ENCODE measurements at places on chromosomes 13 and 19.
A peak's percentile ranks its signal among the peaks of the same experiment; 100 is the strongest.

DNA sequence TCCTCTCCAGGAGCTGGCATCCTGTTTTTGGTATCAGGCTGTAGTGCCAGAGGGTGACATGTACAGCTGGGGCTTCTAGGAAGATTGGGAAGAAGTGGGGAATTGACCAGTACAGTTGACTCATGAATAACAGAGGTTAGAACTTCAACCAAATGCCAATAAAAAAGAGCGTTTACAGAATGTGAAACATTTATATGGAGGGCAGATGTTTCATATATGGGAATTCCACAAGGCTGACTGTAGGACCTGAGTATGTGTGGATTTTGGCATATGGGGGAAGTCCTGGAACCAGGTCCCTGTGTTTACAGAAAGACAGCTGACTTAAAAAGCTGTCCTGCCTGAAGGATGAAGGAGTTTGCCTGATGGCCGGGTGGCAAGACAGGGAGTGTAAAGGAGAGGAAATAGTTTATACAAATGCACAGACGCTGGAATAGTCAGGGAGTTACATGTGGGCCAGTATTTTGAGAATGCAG, 5.2 kb downstream of the CHAMP1 start:
- no peak for DNase-seq

DNA sequence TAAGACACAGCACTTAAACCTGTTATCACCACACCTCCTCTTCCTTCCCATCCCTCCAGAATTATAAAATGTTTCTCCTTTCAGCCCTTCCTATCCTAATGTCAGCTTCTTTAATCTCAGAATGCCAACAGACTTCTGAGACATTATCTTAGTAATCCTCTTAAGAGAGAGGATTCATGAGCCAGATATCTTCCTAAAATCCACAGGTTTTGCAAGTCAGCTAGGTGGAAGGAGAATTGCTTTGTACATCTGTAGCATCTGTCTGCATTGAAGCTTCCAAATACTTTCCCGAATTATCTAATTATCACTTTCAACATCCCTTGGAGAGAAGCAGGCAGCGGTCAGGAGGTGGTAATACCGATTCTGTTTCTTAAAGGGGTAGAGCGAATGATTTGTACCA, 179.1 kb downstream of the DCT start:
- DNase-seq, result no peak

GRCh38 chr13:107348925-107349324, 781.0 kb upstream of the ARGLU1 start:
- no peak for DNase-seq

GRCh38 chr13:28503182-28503967, 8.4 kb upstream of the FLT1 start:
- DNase-seq, result no peak

GRCh38 chr19:48181505-48181904, 11.0 kb downstream of the ZSWIM9 start:
- no peak for DNase-seq

DNA sequence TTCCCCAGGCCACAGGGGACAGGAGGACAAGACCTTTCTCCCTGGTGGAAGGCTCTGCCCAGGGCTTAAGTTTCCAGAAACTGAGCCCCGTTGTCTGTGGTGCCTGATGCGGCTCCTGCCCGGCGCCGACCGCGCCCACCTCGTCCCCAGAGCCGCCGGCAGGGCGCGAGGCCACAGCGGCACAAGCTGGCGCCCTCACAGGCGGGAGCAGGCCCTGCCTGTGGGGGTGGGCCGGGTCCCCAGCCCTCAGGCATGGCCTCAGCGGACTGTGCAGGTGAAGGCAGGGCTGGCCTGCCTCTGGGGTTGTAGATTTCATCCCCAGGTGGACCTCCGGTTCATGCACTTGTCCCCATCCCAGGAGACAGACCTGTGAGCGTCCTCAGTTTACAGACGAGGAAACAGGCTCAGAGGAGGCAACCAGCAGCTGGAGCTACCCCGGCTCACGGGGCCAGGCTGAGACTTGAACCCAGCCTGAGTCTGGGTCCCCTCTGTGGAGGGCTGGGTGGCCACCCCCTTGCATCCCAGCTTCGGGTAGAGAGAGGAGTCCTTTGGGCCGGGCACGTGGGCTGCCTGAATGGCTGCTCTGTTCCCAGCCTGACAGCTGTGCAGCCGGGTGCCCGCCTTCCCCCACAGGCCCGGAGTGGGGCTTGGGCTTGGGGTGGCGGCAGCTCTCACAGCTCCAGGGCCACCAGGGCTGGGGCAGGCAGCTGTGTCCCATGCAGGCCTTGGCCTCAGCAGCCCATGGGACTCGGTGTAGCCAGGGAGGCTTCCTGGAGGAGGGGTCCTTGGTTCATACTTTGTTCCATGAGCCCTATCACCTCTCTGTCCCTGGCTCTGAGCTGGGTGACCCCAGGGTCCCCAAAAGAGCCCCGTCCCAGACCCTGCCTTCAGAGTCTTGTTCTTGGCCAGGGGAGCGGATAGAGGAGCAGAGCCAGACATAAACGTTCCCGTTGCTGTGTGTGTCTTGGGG, 26.8 kb downstream of the PIAS4 start:
- DNase-seq, result no peak

GRCh38 chr19:2235381-2236063, 607 bp downstream of the PLEKHJ1 start:
- no peak for DNase-seq

DNA sequence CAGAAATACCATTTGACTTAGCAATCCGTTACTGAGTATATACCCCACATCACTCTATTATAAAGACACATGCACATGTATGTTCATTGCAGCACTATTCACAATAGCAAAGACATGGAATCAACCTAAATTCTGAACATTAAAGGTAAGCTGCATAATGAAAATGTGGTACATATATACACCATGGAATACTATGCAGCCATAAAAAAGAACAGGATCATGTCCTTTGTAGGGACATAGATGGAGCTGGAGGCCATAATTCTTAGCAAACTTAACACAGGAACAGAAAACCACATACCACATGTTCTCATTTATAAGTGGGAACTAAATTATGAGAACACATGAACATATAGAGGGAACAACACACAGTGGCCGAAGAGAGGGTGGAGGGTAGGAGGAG, 85.2 kb downstream of the NDFIP2 start:
- DNase-seq, result no peak

DNA sequence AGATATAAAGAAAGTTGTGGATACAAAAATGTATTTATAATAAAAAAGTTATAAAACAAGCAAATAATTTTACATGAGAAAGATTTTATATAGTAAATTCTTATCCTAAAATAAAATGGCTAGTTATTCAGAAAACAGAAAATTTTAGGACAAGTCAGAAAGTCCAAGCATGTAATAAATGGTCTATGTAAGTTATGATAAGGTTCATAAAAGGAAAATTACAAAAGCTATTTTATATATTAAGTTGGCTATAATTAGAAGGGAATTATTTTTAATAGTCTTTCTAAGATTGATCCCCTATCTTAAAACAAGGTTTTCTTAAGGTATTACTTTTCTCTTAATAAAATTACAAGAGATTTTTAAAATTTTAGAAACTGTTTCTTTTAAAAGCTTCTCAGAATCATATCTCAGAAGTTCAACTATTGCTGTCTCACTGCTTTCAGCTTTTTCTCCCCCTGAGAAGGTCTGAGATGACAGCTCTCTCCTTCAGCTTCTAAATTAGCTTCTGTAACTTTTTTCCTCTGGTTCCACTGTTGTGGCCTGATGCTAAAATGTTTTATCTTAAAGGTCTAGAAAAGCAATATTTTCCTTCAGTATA, 8.7 kb downstream of the CCDC169 start:
- DNase-seq, result no peak

- DNase-seq, result no peak
Observed at GRCh38 chr19:7730286-7731217, 1.4 kb downstream of the CLEC4G start.

GRCh38 chr13:98769736-98770135, 17.3 kb upstream of the SLC15A1 start:
- DNase-seq, result no peak

- no peak for DNase-seq
Observed at GRCh38 chr19:31470952-31471351, 121.7 kb upstream of the TSHZ3 start.

- no peak for DNase-seq
Observed at GRCh38 chr19:51586799-51587198, 15.7 kb downstream of the ZNF175 start.

- no peak for DNase-seq
Observed at GRCh38 chr13:30257468-30258099, 49.8 kb downstream of the KATNAL1 start.

DNA sequence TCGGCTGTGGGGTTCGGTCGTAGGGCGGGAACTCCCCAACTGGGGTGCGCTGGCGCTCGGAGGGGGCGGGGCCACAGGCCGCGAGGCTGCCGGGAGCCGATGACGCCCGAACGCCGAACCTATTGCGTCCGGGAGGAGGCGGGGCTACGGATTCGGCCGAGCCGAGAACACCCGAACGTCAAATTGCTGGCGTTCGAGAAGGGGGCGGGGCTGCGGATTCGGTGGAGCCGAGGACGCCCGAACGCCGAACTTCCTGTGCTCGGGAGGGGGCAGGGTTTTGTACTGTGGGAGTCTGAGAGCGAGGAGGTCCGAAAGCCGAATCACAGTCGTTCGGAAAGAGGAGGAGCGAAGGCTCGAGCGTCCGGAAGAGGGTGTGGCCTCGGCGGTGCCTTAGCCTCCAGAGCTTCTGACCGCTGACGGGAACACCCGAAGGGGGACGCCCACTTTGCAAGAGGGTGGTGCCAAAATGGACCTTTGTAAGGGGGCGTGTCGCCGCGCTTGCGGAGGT, 551 bp upstream of the TSEN34 start:
- DNase-seq, result peak; percentile 99

DNA sequence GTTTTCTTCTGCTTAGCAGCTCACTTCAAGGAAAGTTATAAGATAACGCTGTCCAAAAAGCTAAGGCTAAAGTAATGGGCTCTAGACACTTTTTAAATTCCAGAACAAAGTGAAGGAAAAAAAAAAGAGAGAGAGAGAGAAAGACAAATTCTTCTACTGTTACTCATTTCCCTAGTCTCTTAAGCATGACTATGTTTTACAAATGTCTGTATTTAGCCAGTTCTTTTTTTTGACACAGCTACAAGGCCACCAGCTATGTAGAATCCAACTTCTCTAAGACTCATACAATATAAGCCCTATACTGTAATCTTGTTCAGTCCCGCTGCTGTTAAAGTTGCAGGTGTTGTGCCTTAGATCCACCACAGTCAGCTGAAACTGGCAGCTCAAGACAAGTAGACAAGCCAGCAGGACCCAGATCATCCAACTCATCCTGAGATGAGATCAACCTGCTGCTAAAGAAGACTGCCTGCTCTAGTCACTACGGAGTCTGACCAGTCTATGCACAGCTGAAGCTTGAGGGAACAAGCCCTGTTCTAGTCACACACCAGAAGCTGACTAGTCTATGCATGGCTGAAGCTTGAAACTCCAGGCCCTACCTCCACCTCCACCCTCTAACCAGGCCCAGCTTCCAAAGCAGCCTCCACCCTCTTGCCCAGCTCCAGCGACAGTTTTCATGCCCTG, 10.3 kb upstream of the ZNF83 start:
- DNase-seq, result no peak

DNA sequence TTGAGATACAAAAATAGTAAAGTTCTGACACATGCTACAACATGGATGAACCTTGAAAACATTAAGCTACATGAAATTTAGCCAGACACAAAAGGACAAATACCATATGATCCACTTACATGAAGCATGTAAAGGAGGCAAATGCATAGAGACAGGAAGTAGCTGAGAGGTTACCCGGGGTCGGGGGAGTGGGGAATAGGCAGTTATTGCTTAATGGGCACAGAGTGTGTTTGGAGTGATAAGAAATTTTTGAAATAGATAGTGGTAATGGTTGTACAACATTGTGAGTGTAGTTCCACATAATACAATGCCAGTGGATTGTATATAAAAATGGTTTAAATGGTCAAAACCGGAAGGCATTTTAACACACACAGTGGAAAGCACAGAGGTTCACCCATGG, 4.3 kb downstream of the N4BP2L1 start:
- no peak for DNase-seq

DNA sequence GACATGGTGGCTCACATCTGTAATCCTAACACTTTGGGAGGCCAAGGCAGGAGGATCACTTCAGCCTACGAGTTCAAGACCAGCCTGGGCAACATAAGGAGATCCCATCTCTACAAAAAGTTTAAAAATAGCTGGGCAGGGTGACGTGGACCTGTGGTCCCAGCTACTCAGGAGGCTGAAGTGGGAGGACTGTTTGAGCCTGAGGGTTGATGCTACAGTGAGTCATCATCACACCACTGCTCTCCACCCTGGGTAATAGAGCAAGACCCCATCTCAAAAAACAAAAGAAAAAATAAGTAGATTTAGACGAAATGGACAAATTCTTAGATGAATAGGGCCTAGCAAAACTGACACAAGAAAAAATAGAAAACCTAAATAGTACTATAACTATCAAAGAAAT, 10.4 kb upstream of the GNG8 start:
- no peak for DNase-seq

GRCh38 chr13:87259479-87260083, 411.6 kb upstream of the SLITRK5 start:
- DNase-seq, result no peak

DNA sequence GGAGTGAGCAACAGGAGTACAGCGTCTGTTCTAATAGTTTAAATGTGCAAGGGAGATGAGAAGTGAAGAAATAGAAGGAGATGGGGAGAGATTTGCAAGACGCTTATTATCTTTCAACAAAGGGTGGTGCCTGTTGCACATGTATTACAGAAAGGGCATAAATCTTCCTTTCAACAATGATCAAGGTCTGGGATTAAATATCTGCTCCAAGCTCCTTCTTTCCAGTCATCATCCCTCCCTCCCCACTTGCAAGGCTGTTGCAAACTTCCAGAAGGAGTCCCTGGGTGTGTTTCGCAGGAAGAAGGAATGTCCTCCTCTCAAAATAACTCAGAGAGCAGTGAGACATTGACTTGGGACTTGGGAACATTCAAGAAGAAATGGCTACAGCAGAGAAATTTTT, 63.5 kb upstream of the MYCBP2 start:
- DNase-seq, result no peak

DNA sequence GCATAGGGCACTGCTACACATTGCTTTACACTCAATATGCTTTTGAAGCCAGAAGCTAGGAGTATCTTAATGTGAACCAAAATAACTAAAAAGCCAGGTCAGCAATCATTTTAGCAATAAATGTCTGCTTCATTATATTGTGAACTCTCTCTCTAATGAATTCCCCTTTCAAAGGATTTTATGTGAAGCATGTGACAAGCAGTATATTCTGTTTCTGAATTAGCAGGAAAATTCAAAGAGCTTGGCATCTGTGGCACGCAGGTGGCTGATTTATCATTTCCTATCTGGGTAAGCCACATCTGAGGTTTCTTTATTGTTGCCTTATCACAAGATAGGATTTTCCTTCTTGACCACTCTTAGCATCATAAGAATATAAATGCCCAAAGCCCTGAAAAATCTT, 56.8 kb upstream of the KLF12 start:
- no peak for DNase-seq

GRCh38 chr19:1113030-1113985, 9.5 kb downstream of the GPX4 start:
- peak; percentile 70 for DNase-seq

- DNase-seq, result no peak
Observed at GRCh38 chr13:98937911-98938381, 39.9 kb downstream of the DOCK9 start.

GRCh38 chr13:45396533-45397095, 21.6 kb downstream of the SLC25A30 start:
- no peak for DNase-seq
